ENCODE measurements at places on chromosomes 7 and 10.

DNA sequence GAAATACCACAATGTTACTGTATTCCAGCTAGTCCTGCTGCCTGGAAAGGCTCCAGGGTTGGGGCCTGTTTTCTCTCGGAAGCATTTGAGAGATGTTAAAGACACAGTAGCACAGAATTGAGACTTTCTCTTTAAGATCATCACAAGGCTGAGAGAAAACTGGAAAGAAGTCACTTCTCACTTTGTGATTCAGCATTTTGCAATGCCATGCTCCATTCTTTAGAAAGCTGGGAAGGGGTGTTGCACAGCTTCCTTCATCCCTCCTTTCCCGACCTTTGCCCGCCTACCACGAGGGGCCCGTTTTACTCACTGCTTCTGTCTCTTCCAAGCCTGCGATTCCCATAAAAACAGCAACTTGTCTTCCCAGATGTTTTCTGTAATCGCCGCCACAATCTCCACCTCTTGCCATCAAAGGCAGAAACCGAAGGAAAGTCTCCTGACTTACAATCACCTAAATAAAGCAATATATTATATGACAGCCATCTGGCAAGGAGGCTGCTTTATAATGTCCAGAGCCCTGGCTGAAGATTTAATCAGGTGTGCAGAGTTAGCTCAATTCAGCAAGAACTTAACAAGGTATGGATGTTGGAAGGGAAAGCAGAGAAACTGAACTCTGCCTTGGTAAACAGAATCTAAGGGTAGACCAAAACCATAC lies 18.9 kb downstream of the NOD1 start:
- DNase-seq, result no peak

DNA sequence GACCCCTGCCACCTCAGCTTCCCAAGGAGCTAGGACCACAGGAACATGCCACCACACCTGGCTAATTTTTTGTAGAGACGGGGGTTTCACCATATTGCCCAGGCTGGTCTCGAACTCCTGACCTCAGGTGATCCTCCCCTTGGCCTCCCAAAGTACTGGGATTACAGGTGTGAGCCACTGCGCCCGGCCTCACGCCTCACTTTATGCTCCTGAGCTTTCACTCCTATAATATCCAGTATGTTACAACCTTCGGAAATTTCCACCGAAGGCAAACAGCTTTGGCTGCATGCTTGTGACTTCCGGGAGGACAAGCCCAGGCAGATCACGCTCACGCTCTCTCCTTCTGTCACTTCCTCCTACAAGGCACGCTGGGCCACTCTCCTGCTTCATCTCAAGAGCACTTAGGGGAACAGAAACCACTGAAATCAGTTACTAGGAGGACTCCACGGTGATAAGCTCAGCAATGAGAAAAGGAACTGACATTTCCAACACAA lies 4.4 kb upstream of the MAD1L1 start:
- DNase-seq, result peak; percentile 95

- no peak for DNase-seq
Measured at GRCh38 chr10:35412003-35412723, 75.9 kb downstream of the CCNY start.

DNA sequence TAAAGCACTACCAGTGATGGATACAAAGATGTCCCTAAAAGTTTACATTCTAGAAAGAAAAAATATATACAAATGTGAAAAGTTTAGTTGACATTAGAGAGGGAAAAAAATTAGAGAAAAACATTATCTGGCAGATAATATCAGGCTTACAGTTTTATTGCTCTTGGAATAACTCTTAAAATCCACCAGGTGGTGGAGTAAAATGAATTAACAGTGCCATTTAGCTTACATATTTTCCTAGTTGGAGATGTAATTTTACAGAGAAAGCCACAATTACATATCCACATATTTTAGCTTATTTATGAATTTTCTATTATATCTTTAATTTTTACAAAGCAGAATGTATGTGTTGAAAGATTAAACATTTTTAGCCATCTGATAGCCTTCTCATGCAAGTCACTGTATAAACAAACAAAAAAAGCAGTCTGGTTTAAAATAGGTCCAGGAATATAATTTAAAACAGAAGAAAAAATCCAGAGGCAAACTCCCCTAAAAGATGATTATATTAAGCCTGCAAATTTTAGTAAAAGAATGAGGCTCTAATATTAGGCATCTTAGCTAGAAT lies 6.5 kb downstream of the CABCOCO1 start:
- DNase-seq, result no peak

DNA sequence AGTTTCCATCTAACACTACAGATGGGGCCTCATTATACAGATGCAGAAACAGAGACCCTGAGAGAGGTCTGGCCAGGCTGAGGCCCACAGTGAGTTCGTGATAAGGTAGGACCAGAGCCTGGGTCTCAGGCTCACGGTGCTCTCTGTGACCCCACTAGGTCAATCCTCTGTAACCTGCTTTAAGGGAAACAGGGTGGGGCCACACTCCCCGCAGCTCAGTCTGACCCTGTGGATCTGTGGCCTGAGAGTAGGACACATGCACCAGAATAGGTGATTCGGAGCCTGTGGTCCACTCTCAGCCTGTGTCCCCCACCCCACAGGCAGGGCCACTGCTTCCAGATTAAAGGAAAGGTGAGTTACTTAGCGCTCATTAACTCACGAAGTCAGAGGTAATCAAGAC lies 137.8 kb upstream of the FAM20C start:
- DNase-seq, result no peak

Data from SIG-M5 (cell line).